Activated CD4-positive, alpha-beta T cell treated with anti-CD3 and anti-CD28 coated beads for 4 hours (primary cell): ENCODE measurements at places on chromosomes 7 and 10.

DNA sequence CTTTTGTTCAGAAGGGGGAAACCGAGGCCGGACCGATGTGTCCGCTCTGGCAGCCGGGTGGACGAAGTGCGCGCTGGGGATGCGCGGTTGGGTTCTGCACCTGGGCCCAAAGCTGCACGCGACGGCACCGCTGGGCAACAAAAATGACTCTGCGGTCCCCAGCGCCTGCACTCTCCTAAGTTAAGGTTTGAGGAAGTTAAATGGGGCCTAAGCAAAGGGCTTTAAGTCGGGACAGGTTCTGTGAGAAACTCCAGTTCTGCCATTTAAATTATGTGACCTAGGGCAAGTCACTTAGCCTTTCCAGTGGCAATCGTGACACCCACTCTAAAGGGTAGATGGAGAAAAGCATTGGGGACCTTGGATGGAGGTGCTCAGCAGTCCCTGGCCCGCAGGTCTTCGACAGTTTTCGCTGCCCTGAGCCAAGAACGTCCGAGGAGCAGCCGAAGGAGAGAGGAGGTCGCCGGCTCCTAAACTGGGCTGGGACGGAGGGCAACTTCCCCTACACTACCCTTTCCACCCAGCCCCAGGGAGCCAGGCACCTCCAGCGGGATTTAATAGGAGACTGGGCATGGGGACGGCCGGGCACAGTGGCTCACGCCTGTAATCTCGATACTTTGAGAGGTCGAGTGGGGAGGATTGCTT is 534 bp upstream of the ACBD5 start:
- peak; percentile 10 for DNase-seq

GRCh38 chr7:12074889-12075288 is 136.2 kb upstream of the TMEM106B start:
- no peak for DNase-seq

- DNase-seq, result no peak
These were observed 193.1 kb upstream of the SEMA3C start for GRCh38 chr7:81111781-81112540.

- no peak for DNase-seq
These were observed 134.6 kb downstream of the RNF216 start for GRCh38 chr7:5646846-5647245.

GRCh38 chr7:81789406-81790119 is 19.7 kb upstream of the HGF start:
- no peak for DNase-seq

GRCh38 chr10:91036807-91037411 is 116.0 kb upstream of the ANKRD1 start:
- no peak for DNase-seq

DNA sequence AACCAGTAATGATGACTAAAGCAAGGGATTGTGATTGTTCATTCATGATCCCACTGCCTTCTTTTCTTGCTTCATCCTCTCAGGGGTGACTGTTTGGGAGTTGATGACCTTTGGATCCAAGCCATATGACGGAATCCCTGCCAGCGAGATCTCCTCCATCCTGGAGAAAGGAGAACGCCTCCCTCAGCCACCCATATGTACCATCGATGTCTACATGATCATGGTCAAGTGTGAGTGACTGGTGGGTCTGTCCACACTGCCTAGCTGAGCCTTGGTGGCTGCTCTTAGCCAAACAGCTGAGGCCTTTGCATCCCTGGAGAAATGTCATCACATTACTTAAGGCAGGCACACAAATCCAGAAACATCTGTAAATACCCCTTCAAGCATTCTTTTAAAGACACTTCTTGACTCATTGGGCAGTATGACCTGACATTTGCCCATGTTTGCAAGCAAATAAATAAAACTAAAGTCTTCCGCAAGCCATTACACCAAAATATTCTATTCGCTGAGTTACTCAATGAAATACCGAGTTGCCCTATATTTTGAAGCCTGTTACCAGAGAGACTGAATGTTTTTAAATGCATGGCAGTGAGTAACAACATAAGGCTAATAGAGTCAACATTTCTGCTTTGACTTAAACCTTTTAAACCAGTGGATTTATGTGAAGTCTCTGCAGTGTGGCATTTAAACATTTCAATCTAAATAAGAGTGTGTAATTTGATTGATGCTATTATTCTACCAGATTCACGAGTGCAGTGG is 166.3 kb upstream of the LANCL2 start:
- DNase-seq, result no peak

- DNase-seq, result no peak
These were observed 1153.3 kb downstream of the SORCS1 start for GRCh38 chr10:106011250-106011649.

DNA sequence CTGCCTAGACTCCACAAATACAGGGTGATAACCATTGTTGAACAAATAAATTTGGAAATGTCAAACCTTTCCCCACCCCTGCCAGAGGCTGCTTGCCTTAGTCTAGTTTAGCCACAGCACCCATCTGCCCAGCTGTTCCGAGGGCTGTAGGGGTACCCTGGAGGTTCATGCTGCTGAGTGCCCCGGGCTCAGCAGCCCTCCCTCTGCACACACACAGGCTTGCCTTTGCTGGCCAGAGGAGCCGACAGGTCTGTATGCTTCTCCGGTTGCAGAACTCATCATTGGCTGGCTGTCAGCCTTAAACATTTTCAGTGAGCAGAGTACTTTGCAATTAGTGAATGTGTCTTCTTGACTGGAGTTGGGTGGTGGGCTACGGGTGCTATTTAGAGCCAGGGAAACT is 122.9 kb downstream of the NRF1 start:
- no peak for DNase-seq

DNA sequence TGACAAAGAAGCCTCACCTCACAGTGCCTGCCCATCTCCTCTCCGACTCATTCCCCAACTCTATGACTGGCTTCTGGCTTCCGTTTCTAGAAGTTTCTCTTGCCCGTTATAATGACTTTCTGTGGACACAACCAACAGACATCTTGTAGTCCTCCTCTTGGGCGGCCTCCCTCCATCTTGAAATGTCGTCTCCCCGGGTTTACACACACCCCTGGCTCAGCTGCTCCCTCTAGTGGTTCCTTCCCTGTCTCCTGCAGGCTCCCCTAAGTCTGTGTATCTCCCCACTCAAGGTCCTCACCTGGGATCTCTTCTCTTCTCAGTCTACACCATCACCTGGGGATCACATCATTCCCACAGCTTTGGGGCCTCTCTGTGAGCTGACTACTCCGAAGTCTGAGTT is 123.4 kb upstream of the NEBL start:
- DNase-seq, result no peak

DNA sequence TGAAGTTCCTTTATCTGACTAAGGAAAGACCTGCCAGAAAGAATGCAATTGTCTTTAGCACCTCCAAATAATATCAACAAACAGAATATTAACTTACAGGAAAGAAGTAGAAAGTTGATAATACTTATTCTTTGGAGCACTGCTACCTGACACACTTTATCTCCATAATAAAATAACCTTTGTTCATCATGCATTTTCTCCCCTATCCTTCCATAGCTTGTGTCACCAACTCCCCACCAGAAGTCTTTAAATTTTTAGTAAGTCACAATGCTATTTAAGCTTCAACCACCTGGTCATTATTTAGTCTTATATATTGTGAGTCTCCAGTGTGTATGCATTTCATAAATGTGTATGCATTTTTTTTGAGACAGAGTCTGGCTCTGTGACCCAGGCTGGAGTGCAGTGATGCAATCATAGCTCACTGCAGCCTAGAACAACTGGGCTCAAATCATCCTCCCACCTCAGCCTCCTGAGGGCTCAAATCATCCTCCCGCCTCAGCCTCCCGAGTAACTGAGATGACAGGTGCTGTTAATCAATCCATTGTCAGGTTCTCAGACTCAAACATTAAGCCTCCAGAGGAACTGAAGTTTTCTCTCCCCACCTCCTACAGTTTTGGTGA is 7.3 kb upstream of the CYP3A43 start:
- DNase-seq, result no peak

- DNase-seq, result no peak
These were observed 923.0 kb upstream of the CELF2 start for GRCh38 chr10:10094691-10095090.

- DNase-seq, result no peak
These were observed 15.1 kb upstream of the ATE1 start for GRCh38 chr10:121942749-121943416.

DNA sequence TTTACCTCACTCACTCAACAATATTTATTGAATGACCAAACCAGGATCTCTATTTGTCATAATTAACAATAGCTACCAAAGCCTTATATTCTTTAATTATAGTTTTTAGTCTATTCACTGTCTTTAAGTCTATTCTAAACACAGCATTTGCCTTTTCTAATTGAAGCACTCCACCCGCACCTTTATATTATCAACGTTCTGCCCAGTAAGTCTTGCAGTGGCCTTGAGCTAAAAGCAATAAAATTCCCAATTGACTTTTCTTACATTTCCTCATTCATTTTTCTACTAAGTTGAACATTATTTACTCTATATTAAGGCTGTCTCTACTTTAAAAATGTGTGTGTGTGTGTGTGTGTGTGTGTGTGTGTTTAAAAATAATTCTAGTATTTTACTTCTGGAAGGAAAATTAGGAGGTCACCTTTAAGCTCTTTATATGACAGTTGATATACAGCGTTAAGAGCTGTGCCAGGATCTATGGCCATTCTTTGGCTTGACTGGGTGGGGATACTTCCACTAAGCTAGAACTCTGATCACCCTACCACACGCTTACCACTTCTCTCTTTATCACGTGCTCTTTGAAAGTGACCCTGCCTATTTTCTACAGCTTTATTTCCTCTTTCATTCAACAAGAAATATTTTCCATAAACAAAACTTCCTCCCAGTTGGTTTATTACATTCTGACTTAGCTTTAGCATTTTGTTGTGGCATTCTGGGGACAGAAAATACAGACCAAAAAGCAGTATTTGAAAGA is 8.8 kb downstream of the PAPSS2 start:
- DNase-seq, result no peak

DNA sequence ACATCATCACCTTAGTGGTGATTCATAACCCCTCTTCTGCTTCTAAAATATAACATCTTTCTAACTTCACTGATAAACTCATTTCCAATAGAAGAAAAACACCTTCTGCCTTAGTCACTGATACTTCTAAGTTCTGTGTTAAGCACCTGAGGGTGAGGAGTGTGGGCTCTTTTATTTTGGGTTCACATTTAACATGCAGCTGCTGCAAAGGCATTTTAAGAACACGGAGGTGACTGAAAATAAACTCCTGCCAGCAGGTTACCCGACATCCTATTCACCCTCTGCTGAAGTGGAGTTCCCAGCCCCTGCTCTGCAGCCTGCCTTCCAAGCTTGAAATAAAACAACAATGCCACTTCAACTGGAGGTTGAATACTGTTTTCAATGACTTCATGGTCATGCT is 202.9 kb upstream of the PLXNA4 start:
- DNase-seq, result no peak
